ENCODE measurements at places on chromosomes 11 and 22.
A peak's percentile ranks its signal among the peaks of the same experiment; 100 is the strongest.

- DNase-seq, result no peak
Measured at GRCh38 chr11:62948765-62949320, 27.7 kb upstream of the CHRM1 start.

DNA sequence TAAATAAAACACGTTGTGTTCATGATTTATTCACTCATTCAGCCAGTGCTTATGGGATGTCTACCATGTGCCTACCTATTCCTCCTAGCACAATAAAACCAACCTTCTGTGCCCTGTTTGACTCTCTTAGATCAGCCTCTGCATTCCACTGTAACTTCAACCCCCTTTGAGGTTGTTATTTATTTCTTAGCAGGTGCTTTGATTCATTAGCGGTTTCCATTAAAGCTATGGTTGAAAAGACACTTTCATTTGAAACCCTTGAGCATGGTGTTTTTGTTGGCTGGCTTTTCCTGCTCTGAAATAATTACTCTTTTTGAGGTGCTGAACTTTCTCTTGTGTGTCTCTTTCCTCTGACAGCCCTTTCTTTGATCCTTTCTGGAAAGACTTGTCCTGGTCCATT is 570.6 kb upstream of the LARGE1 start:
- no peak for DNase-seq

- DNase-seq, result no peak
Measured at GRCh38 chr11:8543278-8543677, 50.8 kb downstream of the STK33 start.

- peak; percentile 87 for DNase-seq
Measured at GRCh38 chr11:65452806-65453490, 30.4 kb downstream of the NEAT1 start.

GRCh38 chr11:11502263-11502861 is 119.4 kb downstream of the GALNT18 start:
- DNase-seq, result no peak

GRCh38 chr11:10699072-10699471 is 5.5 kb upstream of the IRAG1 start:
- peak; percentile 62 for DNase-seq

- DNase-seq, result no peak
Measured at GRCh38 chr22:32728291-32728690, 73.2 kb upstream of the TIMP3 start.

- DNase-seq, result no peak
Measured at GRCh38 chr11:62999649-63000048, 14.9 kb upstream of the SLC22A6 start.

GRCh38 chr11:110565357-110566336 is 135.9 kb downstream of the FDX1 start:
- peak; percentile 23 for DNase-seq

GRCh38 chr11:83540112-83540675 is 254.0 kb upstream of the CCDC90B start:
- no peak for DNase-seq

GRCh38 chr11:19519912-19520641 is 192.6 kb upstream of the NAV2 start:
- no peak for DNase-seq

GRCh38 chr11:22130462-22131053 is 62.3 kb upstream of the ANO5 start:
- no peak for DNase-seq

DNA sequence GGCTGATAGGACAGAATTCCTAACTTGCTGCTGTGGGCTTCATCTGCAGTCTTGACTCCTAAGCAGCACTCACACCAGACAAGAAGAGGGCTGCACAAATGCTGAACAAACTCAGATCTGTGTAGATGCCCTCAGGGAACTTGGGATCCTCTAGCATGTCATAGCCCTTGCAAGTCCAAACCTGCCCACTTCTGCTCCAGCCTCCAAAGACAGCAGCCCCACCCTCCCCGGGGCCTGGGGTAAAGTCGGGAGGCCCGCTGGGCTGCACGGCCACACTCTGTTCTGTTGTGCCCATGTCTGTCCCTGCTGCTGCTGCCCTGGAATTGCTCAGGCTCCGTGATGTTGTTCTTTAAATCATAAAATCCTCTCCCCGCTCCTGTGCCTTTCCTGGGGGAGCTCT is 28.3 kb downstream of the DRD2 start:
- no peak for DNase-seq

- no peak for DNase-seq
Measured at GRCh38 chr22:43172191-43172590, 14.7 kb downstream of the TTLL12 start.

GRCh38 chr22:24697172-24697571 is 77.3 kb downstream of the PIWIL3 start:
- DNase-seq, result no peak

- DNase-seq, result peak; percentile 13
Measured at GRCh38 chr11:7630002-7630401, 43.3 kb downstream of the CYB5R2 start.

DNA sequence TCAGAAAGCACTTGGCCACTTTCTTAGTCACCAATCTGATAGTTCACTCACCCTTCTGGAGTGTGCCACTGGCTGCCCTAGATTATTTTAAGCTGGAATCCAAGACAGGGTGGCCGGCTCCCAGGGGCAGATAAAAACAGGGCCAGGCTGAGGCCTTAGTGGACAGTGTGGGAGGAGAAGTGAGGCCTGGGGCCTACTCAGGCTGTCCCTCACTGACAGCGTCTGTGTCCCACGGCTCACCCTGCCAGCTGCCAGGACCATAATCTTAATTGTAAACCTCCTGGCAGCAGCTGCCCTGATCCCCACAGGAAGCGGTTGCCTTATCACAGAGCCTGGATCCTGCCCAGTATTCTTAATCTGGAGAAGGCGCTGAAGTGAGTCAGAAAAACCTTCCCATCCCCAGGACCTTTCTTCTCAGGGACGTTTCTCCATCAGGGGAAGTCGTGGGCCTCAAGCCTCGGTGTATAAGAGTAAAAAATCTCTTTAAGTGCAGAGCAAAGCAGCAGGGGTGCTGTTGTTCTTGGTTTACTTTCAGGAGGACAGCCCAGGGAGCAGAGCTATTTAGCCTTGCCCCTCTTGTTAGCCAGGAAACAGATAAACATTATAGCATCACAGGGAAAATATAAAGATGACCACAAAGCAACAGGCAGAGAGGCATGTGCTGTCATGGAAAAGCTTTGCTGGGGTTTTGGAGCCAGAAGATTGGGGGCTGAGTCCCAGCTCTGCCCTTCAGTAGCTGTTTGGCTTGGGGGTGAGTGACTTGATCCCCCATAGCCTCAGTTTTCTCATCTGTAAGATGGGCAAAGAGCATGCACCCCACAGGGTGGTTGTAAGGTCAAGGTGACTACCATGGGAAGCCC is 39.6 kb downstream of the TSPAN18 start:
- no peak for DNase-seq

DNA sequence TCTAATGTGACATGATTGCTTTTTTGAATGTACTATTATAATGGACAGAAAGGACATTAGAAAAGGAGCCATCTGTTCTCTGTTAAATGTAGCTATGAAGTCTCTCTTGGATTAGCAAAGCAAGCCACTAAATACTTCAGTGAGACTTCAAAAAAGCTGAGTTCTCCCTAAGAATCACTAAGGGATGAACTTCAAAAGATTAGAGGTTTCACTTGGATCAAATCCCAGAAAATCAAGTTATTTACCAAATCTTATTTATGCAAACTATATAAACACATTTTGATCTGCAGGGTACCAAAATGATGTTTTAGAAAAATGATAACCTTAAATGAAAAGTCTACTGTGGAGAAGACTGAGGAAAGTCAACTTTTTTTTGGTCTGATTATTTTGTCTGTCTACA is 82.1 kb upstream of the MTMR2 start:
- peak; percentile 14 for DNase-seq

DNA sequence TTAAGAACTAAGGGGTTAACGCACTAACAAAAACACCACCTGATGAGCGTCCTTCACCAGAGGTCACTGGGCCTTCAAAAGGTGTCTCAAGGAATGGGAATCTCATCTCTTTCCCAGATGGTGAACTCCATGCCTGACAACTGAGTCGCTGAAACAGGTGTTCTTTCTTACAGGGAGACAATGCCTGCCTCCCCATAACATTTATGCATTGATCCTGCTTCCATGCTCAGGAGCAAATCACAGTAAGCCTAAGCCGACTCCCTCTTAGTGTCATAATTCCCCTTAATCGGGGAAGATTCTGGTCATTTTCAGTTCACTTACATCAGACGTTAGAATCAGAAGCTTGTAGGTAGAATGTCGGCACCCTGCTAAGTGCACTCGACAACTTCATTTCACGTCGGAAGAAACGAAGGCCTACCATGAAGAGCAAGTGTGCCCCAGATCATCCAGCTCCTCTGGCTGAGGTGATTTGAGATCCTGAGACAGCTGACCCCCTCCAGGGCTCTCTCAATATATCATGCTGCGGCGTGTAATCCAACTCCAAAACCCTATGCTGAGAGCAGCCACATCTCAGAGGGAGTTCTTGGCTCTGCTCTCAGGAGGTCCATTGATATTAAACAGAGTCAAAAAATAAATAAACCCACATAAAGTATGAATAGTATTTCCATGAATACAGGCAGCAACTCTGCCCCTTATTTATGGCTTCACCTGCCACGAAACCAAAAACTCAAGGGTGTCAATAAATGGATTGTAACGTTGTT is 163.1 kb downstream of the LARGE1 start:
- no peak for DNase-seq

GRCh38 chr11:26088391-26088790 is 243.5 kb upstream of the ANO3 start:
- peak; percentile 5 for DNase-seq

- DNase-seq, result no peak
Measured at GRCh38 chr11:112277941-112278340, 17.3 kb upstream of the PLET1 start.

GRCh38 chr11:60710482-60710881 is 11.1 kb downstream of the MS4A8 start:
- DNase-seq, result no peak

GRCh38 chr11:44535191-44535980 is 30.1 kb upstream of the CD82 start:
- no peak for DNase-seq

- DNase-seq, result peak; percentile 88
Measured at GRCh38 chr11:78840623-78841022, 266.0 kb upstream of the NARS2 start.

GRCh38 chr11:6719576-6719975 is 36.4 kb upstream of the MRPL17 start:
- DNase-seq, result no peak

GRCh38 chr11:43810929-43811596 is 69.6 kb upstream of the ALKBH3 start:
- DNase-seq, result no peak

- no peak for DNase-seq
Measured at GRCh38 chr11:133946541-133947318, 10.0 kb downstream of the IGSF9B start.

DNA sequence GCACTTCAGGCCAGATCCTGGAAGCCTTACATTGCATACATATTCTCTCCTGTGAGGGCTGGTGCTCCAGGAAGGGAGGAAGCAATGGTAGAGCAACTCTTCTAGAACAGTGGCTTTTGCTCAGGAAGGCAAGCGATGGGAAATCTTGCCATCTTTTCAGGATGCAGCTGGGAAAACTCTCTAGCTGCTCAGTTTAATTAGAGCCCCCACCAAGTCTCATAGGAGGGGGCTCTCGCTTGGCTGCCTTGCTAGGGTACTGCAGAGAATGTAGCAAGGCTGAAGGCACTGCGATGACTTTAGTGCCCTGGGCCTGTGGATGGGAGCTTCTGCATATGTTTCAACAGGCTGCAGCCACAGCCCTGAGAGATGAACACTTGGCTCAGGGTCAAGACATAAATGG is 357.2 kb upstream of the SYN3 start:
- DNase-seq, result no peak

DNA sequence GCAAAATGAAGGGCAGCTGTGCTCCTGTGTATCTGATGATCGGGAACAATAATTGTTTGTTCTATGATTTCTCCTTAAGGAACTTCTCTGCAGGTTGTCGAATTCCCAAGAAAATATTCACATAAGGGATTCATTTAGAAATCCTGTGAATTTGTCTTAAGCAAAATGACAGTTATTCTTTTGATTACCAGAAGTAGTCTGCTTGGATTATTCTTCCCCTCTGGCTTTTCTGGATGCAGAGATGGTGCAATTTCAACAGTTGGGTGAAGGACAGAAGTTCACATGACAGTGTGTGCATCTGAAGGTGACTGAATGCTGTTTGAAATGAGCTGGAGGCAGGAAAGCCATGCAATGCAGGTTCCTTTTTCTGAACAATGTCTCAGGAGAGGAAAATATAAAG is 137.2 kb upstream of the MTMR2 start:
- peak; percentile 46 for DNase-seq

GRCh38 chr11:77106321-77106720 is 3.7 kb downstream of the OMP start:
- DNase-seq, result no peak

DNA sequence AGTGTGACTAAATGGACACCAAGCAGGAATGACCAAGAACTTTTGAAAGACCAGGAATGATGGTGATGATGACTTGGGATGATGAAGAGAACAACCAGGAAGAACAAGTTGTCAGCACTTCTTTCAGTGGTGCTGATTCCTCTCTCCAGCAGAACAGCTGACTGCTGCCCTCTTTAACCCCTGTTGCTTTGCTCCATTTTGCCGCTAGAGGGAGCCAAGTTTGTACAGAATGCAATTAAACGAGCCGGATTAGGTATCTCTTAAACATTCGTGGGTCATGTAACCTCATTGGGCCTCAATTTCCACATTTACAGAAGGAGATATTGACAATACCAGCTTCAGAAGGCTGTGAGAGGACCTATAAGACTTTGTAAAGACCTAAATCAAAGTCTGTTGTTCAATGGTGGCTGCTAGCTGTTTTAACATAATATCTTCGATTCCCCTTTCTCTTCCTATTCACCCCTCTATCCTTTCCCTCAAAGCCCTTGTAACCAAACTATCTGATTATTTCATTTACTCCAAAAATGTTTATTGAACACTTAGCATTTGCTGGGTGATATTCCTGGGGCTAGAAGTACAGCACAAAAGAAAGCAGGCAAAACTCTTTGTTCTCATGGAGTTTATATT is 1.9 kb downstream of the OR4S1 start:
- DNase-seq, result no peak

DNA sequence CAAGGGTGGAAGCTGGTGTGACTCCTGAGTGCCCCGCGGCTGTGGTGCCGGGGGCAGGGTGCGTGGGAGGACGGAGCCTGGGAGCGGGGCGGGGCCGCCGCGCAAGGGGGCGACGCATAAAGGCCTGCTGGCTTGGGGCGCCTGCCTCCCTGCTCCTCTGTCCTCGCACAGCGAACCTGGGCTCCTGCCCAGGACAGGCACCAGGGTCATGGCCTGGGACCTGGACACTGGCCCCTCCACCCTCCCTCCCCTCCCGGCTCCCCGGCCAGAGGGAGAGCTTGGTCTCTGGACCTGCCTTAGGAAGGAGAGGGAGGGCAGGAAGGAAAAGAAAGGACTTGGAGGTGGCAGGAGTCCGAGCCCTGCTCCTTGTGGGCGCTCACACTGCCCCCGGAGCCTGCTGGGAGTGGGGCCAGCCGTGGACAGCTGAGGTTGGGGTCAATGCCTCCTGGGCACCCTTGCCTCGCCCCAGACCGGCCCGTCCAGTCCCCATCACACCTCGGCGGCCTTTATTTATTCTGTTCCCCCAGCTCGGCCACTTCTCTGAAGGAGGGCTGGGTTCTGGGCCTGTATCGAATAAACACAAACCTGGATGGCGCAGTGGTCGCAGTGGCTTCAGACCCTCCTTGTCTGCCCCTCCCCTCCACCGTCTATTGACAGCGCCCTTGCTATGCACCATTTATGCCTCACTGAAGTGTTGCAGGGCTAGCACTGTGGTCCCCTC is 8.7 kb downstream of the SLC16A8 start:
- no peak for DNase-seq
